NCI-H2107 (cell line): ENCODE measurements at places on chromosomes 3 and 15.

DNA sequence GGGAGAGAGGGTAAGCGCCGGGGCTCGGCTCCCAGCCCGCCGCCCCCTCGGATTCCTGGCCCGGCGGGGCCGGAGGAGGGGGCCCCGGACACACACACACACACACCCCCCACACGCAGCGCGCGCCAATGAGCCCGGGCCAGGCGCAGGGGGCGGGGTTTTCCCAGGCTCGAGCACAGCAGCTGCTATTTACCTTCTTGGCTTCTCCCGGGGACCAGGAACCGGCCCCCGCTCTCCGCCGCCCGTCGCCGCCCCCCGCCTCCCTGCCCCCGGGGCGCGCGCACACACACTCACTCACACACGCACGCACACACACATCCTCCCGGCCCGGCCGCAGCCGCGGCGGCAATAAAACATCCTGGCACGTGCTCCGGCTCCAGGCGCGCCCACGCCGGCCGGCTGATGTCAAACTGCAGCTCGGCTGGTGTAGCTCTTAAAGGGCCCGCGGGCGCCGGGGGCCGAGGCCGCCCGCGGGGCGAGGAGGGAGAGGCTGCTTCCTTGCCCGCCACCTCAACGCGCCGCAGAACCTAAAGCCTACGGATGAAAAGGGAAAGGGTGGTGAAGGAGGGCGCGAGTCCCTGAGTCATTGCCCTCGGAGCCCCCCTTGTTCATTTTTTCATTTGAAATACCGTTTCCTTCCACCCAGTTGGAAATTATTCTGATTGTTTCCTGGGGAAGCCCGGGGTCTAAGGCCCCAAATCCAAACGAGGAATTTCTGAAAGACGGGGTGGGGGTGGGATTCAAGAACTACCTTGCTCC, 1.0 kb upstream of the HES1 start:
- DNase-seq, result peak; percentile 92

DNA sequence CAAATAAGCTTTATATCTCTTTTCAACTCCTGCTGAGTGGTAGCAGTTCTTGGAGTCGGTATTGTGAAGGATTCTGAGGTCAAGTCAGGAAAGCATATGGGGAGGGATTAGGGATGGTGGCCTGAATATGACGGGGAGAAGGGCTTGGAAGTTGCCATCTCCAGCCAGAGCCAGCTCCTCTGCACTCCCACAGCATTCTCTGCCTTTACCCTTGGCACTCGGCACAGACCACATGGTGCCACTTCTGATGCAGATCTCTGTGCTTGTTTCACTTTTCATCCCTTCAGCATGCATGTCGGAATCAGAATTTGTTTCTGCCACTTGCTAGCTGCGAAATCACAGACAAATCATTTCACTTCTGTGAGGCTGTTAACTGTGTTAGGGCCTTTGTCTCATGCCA, 52.5 kb downstream of the RAB11A start:
- no peak for DNase-seq

GRCh38 chr3:68274286-68274685, 619.9 kb upstream of the SUCLG2 start:
- no peak for DNase-seq

- DNase-seq, result no peak
Measured at GRCh38 chr15:61441891-61442290, 212.8 kb upstream of the RORA start.

DNA sequence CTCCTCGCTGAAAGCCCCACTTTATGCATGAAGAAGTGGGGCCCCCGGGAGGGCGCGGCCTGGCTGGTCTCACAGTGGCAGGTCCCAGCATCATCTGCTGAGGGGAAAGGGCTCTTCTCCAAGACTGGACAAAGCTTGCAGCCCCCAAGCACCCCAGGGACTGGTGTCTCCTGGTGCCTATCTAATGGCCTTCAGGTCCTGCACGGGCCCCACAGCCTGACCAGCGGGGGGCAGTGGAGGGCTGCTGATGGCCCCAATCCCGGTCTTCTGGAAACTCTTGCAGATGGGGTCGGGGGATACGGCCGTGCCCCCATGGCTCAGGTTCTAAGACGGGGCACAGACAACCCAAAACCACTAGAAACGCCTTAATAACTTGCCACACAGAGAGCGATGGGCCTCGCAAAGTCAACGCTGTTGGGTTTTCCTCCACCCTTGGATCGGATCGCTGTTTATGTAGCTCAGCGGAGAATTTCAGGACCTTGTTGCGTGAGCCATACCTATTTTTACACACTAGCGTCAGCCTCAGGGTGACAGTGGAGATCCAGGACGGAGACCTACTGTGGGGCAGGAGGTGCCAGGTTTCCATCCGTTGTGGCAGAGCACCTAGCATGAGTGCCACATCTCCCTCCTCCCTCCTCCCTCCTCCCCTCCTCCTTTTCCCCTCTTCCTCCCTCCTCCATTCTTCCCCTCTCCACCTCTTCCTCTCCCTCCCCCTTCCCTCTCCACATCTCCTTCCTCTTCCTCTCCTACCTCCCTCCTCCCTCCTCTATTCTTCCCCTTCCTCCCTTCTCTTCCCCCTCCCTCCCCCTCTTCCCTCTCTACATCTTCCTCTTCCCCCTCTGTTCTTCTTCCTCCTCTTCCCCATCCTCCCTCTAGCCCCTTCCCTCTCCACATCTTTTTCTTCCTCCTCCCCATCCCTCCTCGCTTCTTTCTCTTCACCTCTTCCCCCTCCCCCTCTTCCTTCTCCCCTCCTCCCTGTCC, 79.3 kb upstream of the ALDH1L1 start:
- no peak for DNase-seq

DNA sequence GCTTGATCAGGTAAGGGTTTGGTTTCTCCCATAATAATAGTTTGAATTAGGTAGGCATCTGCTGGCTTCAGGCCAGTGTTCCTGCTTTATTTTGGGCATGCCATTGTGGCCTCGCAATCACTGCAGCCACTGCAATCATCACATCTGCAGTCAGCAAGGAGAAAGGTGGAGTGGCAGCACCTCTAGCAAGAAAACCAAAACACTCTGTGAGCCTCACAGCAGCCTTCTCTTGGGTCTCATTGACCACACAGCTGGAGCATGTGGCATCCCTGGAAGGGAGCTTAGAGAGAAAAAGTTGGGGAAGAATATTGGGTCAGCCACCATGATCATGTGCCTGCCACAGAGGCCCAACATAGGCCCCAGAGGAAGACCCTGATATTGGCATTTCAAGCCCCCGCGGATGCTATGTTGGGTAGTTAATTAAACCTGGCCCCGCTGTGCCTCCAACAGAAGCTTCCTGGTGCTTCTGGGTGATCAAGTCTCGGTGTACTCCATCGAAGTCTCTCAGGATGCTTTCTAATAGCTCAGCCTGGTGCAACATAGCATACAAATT, 158.0 kb upstream of the UBE2E1 start:
- DNase-seq, result no peak

DNA sequence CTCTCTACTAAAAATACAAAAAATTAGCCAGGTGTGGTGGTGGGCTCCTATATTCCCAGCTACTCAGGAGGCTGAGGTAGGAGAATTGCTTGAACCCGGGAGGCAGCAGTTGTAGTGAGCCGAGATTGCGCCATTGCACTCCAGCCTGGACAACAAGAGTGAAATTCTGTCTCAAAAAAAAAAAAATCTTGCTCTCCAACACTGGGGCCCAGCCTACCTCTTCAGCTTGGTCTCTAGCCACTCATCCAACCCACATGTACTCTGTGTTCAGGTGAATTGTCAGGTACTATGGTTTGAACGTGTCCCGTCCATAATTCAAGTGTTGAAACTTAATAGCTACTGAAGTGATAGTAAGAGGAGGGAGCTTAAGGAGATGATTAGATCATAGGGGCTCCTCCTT, 22.4 kb upstream of the RAB7A start:
- DNase-seq, result no peak

DNA sequence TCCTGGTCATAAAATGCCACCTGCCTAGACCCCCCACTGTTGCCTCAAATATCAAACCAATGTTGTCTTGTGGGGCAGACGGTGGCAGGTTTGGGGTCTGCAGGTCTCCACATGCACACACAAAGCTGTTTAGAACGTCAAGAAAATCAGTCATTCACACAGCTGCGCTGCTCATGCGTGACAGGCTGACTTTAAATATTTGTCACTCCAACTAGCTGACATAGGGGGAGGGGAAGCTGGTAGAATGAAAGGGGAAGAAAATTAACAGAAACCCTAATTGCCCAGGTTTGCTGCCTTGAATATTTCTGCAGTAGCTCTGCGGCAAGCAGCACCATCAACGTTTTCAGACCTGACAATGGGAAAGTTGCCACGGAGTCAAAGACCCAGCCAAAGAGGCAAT, 201.8 kb downstream of the ABHD5 start:
- no peak for DNase-seq

- DNase-seq, result no peak
Measured at GRCh38 chr15:50819344-50819743, 53.8 kb upstream of the SPPL2A start.

DNA sequence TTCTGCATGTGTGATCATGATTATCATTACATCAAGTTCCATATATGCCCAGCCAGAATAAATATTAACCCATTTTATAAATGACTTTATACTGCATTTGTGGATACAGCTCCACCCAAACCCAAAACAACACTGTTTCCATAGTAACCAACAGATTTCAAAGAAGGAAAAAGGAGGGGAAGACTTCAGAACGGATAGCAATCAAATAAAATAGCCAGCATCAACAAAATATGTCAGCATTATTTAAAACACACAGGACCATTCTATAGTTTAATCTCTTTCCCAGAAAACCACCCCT, 114.4 kb downstream of the FOXP1 start:
- DNase-seq, result no peak

- DNase-seq, result no peak
Measured at GRCh38 chr3:55440104-55440708, 46.9 kb downstream of the WNT5A start.

DNA sequence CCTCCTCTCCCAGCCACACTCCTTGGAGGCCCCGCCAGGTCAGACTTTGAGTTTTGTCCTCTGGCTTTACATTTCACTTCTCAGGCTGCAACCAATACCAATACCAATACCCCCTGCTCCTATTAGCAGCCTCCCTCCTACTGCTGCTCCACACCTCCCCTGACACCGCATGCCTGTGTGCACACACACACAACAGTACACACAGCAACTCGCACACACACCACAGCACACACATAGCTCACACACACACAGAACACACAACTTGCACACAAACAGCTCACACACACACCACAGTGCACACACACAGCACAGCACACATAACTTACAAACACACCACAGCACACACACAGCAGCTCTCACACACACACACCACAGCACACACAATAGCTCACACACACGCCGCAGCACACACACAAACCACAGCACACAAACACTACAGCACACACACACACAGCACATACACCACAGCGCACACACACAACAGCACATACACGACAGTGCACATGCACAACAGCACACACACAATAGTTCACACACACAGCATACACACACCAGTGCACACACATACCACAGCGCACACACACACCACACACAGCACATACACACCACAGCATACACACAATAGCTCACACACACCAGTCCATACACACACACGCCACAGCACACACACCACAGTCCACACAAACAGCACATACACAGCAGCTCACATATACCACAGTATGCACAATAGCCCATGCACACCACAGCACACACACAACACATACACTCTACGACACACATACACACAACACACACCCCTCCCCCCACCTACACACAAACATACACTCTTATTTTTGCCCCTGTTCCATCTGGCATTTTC, 204.7 kb downstream of the UACA start:
- DNase-seq, result no peak

GRCh38 chr3:161265916-161266571, 44.9 kb downstream of the NMD3 start:
- DNase-seq, result no peak

DNA sequence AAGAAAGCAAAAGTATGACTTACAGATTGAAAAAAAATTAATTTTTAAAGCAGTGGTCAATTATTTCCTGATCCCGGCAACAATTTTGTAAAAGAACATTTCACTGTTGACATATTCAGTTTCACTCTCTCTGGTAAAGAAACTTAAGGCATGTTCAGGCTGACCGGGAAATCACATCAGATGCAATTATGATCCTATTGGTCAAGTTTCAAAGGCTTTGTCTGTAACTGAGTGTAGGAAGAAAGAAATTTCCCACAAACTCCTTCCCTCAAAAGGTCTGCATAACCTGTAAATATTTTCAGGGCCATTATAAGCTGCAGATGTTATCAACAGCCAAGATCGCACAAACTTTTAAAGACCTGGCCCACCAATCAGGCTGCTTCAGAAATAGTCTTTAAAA, 205.4 kb upstream of the IGF1R start:
- DNase-seq, result no peak

DNA sequence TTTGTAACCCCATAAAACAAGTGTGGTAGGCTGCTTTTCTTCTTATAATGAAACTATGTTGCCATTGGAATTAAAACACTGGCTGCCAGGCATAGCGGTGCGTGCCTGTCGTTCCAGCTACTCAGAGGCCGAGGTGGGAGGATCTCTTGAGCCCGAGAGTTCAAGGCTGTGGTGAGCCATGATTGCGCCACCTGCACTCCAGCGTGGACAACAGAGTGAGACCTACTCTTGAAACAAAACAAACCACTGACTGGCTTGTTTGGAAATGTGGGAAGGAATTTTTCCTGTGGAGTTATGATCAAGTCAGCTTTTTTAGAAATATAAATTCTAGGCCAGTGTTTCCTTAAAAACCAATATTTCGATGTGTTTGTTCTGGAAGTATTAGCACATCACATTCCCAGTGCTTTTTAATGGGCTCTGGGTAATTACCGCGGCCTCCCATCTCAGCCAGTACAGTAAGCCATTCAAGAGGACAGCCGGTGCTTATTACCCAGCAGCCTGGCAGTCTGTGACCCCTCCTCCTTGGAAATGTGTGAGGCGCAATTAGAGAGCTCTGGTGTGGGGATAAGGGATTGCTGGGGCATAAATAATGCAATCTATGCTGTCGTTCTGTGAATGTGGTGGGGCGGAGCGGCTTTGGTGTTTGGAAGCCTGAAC, 58.3 kb upstream of the TRAK1 start:
- DNase-seq, result no peak

GRCh38 chr3:172384836-172385235, 63.4 kb downstream of the GHSR start:
- DNase-seq, result no peak

- DNase-seq, result no peak
Measured at GRCh38 chr3:181692311-181693145, 19.2 kb upstream of the SOX2 start.

GRCh38 chr15:57036352-57036751, 117.9 kb downstream of the TCF12 start:
- no peak for DNase-seq

DNA sequence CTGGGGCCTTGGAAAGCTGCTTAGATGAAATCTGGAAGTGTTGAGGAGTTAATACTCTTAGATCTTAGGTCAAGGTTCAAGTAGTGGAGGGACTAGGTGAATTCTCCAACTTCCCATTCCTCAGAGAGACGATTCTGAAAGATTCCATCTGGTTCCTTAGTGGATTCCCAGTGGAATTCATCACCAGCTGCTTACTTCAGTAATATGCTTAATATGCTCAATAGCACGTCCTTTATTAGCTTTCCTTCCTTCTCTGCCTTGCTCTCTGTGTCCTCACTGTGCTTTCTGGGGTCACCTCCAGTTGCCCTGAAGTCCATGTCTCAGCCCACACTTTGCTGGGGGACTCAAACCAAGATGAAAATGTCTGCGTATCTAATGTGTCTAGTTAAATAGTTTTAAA, 31.0 kb downstream of the CEP63 start:
- DNase-seq, result no peak
